ENCODE measurements at places on chromosomes 5 and 9. TPM values are rescaled to one million over a fixed set of nuclear protein-coding genes. Genes with fewer than 3 reads are reported as not detected.

FGD3 gene
- 7.4 TPM for total RNA-seq

GARNL3 gene
- 58.0 TPM for total RNA-seq

PALM2AKAP2 gene
- total RNA-seq, result 15.6 TPM

SIT1 gene
- 0.48 TPM for total RNA-seq

NUTM2G gene
- not detected for total RNA-seq

ERCC6L2 gene
- total RNA-seq, result 191 TPM

DNA sequence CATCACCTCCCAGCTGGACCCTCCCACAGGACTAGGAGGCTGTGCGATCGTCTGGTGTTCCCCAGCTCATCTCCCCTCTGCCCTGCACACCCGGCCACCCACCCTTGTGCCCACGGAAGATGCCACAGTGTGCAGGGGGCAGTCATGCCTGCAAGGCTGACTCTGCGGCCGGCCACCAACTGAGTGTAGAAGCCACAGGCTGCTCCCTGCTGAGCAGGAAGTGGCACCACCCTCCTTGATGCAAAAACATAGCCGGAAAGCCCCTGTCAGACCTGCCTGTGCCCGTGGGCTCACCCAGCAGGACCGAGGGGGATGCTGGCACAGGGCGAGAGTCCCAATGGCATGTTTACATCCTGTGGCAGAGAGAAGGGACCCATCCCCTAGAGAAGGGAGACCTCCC lies 40.3 kb upstream of the SLC12A7 start:
- DNase-seq, result no peak

DNA sequence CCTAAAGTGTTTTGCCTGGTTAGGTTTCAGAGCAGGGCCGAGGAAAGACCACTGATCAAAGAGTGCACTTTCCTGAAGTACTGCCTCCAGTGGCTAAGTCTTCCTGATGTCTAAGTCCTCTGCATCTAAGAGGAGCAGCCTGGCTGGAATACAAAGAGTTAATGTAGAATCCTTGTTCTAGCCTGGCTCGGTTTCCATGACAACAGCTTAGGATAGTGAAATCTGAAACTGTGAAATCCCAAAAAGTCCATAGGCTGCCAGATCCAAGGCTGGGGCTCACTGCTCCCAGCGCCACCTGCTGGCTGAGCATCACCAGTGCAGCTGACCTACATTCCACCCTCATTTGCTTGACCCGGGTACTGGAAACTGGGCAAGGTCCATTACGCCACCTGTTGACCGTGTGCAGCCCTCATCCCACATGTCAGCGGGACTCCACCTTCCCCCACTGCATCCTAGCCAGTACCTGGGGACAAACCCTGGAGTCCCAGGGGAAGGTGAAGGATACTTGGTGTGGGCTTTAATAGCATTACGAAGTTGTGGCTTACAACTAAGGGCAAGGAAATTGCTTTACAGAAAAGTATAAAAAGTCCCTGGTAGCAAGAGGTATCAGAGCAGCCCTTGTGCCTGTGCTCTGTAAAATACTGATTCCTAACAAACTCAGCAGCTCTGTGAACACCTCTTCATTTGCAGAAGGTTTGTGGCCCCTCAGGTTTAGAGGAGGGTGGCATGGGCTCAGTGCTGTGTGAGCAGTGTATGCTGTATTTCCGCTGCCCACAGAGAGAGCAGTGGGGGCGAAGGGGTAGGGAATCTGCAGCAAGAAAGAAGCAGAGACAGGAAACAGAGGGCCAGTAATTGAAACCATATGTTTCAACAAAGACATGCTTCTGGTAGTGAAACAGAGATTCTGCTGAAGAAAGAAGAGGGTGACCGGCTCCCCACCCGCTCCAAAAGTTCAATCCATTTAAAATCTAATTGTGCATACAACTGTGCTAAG lies 36.0 kb downstream of the PCDHGC5 start:
- DNase-seq, result peak; percentile 94

DNA sequence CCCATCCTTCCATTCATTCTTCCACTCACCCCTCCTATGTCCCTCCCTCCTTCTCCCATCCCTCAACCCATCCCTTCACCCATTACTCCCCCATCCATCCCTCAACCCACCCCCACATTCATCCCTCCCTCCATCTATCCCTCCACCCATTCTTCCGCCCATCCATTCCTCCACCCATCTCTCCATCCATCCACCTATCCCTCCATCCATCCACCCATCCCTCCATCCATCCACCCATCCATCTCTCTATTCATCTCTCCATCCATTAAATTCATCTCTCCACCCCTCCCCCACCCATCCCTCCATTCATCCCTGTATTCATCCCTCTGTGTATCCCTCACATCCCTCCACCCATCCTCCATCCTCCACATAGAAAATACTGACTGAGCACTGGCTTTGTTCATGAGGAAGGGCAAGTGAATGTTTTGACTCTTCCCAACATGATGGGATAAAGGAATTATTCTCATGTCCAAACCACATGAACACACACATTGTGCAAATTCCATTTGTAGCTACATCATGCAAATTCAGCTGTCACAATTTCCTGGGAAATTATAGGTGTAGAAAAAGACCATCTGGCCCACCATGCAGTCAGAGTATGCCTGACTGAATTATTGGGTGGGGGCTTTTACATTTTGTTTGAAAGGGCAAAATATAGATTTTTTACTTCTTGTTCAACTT lies 6.9 kb upstream of the VAV2 start:
- no peak for DNase-seq

DNA sequence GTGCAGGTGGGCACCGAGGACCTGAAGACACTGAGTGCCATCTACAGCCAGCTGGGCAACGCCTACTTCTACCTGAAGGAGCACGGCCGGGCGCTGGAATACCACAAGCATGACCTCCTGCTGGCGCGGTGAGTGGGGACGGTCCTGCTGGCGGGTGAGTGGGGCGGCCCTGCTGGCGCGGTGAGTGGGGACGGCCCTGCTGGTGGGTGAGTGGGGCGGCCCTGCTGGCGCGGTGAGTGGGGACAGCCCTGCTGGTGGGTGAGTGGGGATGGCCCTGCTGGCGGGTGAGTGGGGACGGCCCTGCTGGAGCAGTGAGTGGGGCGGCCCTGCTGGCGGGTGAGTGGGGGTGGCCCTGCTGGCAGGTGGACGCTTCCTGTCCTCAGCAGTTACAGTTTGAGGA lies 7.2 kb downstream of the GPSM1 start:
- DNase-seq, result no peak

GRCh38 chr9:111632060-111632459 lies 926 bp downstream of the DNAJC25 start:
- DNase-seq, result no peak

DNA sequence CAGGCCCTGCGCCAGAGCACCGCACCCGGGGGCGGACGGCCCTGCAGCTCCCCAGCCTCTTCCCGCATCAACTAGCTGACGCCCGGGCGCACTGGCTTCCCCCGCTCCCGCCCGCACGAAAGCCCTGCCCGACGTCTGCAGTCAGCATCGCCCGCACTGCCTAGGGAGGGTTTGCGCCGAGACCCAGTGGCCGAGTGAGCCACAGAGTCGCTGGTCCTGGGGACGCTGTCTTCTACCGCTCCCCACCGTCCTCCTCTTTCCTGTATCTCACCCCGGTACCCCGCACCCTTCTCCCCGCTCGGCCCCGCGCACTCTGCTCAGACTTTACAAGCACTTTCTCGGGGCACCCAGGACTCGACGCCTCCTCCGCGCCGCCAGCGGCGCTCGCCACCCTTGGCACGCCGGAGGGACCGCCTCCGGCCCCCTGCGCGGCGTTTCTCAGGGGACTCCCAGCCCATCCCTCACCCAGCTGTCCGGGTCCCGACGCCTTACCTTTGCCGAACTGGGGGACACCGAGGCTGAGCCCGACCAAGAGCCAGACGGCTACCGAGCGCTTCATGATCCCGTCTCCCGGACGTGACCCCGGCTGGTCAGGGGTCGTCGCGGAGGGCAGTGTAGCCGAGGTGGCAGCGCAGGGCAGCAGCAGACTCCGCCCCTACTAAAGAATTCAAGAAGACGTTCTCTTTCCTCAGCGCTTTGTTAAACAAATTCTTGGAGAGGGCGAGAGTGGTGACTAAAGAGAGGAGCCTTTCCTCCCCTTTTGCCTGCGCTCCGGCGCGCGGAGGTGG lies 670 bp downstream of the EDIL3 start:
- no peak for DNase-seq
